ENCODE measurements at places on chromosomes 2 and 18.

DNA sequence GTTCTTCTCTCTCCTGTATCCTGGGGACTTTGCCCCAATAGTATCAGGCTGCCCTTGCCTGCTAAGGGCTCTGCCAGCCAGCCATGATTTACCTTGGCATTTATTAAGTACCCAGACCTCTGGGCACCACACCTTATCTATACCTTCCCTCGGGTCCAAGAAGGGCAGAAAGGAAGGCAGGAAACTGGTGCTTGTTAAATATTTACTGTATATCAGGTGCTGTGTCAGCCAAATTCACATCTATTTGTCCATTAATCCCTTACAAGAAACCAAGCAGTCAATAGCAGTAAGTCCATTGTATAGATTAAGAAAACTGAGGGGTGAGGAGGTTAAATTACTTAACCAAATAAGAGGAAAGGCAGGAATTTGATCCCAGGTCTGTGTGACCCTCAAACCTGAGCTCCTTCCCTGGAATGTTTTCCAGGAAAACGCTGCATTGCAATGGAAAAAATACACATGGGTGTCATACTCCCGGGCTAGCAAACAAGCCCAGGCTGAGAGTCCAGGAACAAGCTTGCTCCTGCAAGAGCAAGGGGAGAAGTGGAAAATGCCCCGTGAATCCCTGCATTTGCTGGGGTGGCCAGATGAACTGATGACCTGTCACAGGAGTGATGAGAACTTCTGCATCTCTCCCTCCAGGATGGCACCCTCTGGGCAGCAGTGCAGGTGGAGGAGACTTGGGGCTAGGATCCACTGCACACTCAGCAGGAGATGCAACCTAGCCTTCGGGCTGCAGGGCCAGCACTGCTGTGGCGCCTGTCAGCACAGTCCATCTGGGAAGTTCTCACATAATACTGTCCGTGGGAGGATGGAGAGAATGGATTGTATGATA is 30.4 kb downstream of the CIB4 start:
- DNase-seq: no peak

DNA sequence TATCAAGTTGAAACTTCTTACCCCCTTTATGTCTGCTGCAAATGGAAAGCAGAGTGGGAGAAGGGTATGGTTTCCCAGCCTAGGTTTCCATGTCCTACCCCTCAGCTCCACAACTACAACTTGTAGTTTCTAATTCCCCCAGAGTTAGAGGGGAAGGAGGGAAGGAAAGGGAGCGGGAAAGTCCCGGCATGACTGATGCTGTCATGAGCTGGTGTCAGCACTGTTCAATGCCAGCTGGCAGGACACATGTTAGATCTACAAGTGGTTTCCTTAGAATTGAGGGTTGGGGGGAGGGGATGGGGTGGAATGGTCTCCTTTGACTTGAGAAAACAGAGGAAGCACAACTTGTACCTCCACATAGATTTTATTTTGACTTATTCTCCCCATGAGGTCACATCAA is 194.0 kb downstream of the MBD2 start:
- DNase-seq: no peak

GRCh38 chr2:26672818-26673393 is 19.6 kb upstream of the KCNK3 start:
- DNase-seq: no peak

DNA sequence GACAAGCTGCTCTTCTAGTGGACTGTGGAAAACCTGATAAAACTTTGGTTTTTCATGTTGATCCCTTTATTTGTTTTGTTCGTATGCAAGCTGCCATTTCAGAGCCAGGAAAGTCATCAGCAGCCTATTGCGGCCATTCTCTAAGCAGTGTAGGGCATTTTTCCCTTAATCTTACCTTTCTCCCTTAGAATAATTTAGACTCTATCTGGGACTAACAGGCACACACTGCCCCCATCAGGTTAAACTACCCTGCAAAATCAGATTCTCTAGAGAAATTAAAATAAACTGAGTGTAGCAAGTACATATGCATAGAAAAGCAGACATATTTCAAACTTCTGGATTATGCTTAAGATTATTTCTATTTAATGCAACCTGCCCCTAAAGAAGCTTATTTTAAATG is 347.5 kb downstream of the METTL4 start:
- DNase-seq: peak; percentile 50

DNA sequence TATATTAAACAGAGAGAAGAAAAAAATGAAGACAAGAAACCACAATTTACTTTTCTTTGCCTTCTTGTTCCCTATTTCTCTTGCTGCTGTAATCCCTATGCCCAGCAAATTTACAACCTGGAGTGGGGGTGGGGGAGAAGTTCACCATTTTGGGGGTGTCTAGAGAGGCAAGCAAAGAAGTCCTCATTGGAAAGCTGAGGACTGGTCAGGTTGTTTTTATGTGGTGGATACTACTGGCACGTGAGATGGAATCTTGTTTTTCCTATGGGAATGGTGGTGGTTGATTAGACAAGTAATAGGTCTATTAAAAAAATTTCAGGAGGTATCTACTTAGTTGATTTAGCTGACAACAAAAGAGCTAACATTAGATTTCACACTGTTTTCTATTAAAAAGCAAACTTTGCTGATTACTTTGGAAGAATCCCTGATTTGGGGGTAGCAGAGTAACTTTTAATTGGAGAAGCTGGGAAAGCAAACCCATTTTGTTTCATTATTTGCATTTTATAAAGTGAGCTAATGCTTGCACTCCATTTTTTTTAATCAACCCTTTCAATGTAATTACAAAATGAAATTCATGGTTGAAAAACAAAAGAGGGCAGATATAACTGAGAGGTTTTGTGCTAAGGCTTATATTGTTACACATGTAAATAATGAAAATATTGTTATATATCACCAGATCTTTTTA is 6.0 kb downstream of the POU3F3 start:
- DNase-seq: no peak

GRCh38 chr2:51959696-51960095 is 927.8 kb upstream of the NRXN1 start:
- DNase-seq: no peak

GRCh38 chr2:1375794-1376193 is 37.5 kb upstream of the TPO start:
- no peak for DNase-seq

GRCh38 chr18:26532367-26533340 is 15.7 kb downstream of the KCTD1 start:
- DNase-seq: no peak

DNA sequence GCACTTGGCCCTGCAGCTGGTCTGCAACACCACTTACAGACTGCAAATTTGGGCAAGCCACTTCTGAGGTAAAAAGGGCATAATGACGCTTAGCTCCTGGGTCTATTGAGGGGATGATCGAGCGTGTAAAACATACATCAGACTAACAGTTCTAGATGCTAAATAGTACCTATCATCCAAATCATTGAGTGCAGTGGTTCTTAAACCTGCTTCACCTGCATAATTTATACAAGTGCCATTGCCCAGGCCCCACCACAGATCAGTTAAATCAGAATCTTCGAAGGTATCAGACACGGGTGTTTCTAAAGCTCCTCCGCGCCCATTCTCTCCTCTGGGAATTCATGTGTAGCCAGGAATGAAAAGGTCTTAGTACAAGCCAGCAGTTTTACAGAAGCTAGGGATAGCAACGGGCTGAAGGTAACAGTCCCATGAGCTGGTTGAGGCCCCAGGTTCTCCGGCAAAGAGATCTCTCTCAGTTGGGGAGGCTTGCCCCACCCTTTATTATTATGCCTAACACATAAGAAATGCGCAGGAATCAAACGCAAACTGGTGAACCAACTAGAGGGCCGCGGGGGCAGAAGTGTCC is 737 bp upstream of the RNF181 start:
- no peak for DNase-seq

- no peak for DNase-seq
These were observed 6.9 kb upstream of the ANXA4 start for GRCh38 chr2:69734854-69735544.

GRCh38 chr18:49094979-49095632 is 144.3 kb upstream of the SMAD7 start:
- DNase-seq: peak; percentile 19

DNA sequence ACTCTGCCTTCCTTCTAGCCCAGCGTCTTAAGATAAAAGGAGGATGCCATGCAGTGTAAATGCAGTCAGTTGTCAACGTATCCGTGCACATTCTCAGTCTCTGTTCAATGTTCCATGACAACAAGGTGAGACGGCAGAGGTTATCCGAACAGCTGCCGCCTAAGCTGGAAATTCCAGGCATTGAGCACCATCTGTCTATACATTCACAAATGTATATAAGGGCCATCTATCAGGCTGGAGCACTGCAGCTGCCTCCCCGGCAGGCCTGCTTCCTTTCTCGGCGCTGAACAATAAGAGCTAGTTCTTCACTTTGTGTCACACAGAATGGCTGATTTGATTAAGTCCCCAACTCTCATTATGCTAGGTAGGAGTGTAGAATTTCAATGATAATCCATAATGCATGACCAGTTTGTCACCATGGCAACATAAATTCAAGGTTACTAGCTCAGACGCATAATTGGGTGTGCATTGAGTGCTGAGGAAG is 282.2 kb upstream of the SOX11 start:
- peak; percentile 96 for DNase-seq

DNA sequence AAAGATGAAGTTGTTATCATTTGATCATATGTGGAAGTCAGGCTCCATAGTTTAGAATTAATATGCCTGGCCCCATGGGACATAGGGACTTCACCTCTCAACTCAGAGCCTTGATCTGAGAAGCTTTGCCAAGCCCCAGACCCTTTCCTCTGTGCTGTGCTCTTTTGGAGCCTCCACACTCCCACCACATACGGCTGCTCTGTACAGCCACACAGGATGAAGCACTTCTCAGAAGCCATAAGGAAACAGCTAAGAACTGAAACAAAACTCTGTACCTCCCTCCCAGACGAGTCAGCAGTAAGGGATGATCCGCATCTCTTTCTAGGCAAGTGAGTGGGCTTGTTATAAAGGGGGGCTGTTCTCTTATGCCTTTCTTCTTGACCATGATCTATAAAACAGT is 66.5 kb downstream of the CAB39 start:
- no peak for DNase-seq

DNA sequence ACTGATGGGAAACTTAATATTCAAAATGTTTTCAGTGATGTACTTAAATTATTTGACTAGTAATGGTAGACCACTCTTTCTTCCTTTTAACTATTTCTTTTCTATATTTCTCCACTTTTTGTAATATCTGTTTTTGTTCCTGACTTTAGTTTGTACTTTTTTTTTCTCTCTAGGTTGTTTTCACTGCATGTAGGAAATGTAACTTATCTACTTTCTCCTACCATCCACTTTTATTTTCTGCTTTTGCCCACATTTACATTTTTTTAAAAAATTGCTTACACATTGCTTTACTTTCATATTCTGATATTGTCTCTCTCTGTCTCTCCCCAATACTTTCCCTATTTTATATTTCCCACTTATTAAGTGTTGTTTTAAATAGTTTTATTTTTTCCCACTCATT is 47.0 kb downstream of the ZNF407 start:
- no peak for DNase-seq

DNA sequence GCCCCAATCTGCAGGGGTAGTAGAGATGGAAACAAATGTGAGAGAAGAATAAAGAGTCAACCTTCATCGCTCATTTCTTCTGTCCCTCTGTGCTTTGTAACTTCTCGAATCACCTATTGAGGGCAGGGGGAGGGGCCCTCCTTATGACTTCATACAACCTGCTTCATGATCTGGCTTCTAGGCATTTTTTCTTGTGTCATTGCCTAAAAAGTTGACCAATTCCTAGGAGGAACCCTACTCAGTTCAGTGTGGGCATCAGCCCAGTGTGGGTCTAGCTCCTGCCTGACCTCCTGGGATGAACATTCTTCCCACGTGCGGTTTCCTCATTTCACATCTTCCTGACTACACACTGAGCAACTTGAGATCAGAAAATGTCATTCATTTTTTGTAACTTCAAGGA is 46.3 kb upstream of the CREB1 start:
- DNase-seq: no peak

GRCh38 chr2:172937884-172938712 is 137.5 kb upstream of the MAP3K20 start:
- no peak for DNase-seq

GRCh38 chr2:174878537-174879147 is 114.4 kb upstream of the CHRNA1 start:
- DNase-seq: no peak

DNA sequence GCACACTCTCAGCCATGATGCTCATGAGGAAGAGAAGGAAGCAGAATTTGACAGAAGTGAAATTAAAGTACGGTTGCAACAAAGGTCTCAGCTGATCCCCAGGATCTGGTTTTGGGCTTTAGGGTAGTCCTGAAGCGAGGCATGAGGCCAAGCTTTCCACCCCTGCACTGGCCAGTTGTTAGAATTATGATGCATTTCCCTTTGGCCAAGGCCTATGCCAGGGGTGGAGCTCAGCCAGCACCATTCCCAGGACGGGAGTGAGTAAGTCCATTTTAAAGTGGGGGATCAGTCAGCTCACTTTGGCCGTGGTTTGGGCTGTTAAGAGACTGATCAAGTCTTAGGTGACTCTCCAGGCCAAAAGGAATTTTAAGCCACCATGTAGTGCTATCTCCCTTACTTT is 314.5 kb upstream of the MMADHC start:
- DNase-seq: no peak

DNA sequence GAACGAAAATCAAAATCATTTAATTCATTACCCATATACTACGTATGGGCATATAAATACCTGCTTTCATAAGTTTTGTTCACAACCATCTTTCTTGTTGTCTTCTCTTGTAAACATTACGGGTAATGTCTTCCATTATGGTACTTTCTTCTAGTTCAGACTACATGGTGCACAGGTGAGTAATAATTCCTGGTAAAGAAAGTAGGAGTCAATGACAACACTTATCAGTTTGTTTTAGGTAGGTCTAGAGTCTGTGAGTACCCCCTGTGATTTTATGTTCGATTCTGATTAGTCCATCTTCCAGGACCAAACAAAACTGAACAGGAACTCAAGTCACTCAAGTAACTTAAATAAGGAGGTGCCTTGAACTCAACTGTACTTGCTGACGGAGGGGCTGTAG is 25.2 kb upstream of the CTLA4 start:
- DNase-seq: no peak

- DNase-seq: peak; percentile 15
These were observed 1.2 kb downstream of the ASAP2 start for GRCh38 chr2:9207641-9208311.

GRCh38 chr2:191625446-191625845 is 52.5 kb upstream of the NABP1 start:
- DNase-seq: peak; percentile 44

GRCh38 chr2:119158563-119159347 is at the start of gene C1QL2:
C1QL2 (minus strand) TSS chr2:119158751; CDS start chr2:119158269, 482 bp downstream.
- DNase-seq: peak; percentile 70

DNA sequence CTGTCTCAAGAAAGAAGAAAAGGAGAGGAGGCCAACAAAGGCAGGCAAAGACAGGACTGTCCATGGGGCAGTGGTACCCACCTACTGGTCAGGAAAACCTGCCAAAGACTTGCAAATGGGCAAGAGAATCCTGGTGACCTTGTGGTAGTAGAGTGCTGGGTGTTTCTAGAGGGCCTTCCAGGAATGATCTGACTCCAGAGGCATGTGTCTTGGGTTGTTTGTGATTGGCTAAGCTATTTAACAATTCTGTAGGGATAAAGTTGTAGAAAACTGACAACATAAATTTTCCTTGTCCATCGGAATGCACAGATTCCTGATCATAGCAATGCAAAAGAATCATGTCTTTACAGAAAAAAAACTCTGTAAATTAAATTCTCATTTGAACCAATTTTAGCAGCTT is 68.5 kb upstream of the ZNF532 start:
- no peak for DNase-seq

- DNase-seq: no peak
These were observed 37.4 kb upstream of the MYO3B start for GRCh38 chr2:170140561-170140960.
